Pons (tissue), 1 donor: ENCODE measurements at places on chromosomes 5 and 9.

- DNase-seq, result peak; percentile 16
Measured at GRCh38 chr5:150853561-150853960, 7.2 kb downstream of the IRGM start.

- DNase-seq, result no peak
Measured at GRCh38 chr9:92140754-92141143, 25.5 kb upstream of the SPTLC1 start.

GRCh38 chr5:72185496-72186329 is 78.4 kb downstream of the MAP1B start:
- no peak for DNase-seq

- peak; percentile 44 for DNase-seq
Measured at GRCh38 chr5:172932313-172933017, 26.8 kb upstream of the RPL26L1 start.

DNA sequence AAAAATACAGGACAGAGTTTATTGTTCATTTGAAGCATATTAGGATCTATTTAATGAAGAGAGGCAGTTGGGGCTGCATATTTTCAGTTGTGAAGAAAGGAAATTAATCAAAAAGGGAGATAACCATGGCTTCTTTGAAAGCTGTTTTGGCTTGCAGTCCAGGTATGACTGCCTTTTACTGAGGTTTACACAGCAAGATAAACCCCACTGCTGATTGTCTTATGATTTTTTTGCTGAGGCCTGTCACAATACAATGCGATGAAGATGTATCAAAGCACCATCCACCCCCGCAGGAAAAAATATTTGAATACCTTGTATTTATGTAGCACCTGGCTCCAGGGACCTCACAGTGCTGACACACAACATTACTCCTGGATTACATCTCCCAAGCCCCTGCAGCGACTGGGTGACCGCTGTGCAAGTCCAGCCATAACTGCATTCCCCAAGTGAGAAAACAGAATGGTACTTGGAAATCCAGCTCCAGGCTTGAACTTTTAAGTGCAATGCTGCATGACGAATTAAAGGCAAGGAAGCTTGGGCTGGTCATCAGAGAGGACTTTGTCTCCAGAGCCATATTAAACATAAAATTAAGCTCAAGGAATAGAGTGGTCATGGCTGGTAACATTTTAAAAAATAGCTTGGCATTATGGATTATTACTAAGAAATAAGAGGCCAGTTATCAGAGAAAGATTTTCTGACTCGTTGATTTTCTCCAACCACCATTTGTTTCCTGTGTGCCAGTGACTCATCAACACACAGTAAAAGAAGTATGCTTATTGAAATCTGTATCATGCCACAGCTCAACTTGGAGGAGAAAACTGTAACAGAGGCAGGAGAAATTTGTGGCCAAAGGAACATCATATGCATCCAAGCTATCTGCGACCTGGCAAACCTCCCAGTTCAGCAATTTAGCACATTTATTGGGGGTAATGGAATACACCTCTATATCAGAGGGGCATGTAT is 374.2 kb downstream of the MAN2A1 start:
- DNase-seq, result no peak

DNA sequence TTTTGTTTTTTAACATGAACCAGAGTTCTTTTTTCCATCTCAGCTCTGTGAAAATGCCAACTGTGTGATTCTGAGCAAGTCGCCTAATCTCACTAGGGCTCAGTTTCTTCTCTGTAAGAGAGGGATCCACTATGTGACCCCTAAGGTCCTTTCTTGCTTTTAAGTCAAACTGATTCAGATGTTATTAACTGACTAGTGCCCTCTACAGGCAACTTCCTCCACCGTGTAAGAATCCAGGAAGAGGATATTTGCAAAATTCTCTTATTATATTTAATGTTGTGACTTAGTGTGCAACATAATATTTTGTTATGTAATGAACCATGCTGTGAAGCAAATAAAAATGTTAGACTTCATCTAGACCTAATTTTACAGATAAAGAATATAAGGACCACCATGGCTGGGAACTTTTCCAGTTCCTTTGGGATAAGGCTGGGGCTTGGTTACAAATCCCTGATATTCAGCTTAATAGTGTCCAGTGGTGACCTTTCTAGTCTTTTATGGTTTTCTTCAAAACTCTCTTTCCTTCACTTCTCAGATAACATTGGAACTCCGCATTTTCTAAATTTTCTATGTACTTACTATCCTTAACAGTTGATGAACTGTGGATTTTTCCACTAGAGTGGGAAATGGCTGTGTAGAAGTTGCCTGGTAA is 244.7 kb downstream of the PIK3R1 start:
- DNase-seq, result peak; percentile 78

DNA sequence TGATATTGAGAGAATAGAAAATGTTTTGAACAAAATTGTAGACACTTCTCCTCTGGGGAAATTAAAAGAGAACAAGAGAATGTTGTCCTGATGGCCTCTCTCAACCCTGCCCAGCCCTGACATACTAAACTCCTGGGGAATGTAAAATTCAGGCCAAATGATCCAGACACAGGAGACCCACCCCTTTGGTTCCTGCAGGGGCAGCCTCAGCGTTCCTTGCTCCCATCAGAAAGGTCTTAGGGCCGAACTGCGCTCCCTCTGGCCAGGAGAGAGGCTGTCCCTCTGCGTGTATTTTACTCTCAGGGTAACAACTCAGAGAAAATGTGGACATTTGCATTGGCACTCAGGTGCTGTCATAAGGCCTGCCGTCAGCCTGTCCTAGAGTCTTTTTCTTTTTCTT is 616.3 kb upstream of the KLF4 start:
- DNase-seq, result no peak

- DNase-seq, result no peak
Measured at GRCh38 chr9:136403538-136403914, 3.6 kb upstream of the SNAPC4 start.

DNA sequence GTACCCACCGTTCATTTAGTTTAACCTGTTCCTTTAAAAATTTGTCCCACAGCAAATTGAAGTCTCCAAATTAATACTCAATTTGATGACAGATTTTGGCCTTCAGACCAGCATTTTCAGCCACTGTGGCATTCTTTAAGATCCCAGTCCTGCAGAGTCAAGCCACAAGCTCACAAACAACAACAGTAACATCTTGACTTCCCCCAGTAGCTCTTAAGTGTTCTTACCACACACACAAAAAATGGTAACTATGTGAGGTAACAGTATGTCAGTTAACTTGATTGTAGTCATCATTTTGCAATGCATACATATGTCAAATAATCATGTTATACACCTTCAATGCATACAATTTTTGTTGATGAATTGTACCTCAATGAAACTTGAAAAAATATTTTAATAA is 247.9 kb downstream of the LURAP1L start:
- DNase-seq, result no peak

- no peak for DNase-seq
Measured at GRCh38 chr9:78252616-78253015, 16.7 kb downstream of the CEP78 start.

DNA sequence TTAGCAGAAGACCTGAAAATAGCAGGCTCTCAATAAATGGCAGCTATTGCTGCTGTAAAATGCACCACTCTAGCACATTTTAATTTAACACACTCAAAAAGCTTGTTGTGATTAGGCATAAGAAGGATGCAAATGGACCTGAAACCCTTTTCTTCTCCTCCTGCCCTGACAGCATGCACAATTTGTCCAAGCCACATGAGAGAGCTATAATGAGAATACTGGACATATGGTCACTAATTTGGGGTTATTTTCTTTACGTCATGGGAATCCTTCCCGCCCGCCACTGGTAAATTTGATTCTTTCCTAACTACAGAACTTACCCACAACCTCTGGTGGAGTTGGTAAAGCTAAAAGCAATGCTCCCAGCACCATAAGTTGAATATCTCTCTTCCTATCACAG is 62.1 kb downstream of the TRIM32 start:
- no peak for DNase-seq

DNA sequence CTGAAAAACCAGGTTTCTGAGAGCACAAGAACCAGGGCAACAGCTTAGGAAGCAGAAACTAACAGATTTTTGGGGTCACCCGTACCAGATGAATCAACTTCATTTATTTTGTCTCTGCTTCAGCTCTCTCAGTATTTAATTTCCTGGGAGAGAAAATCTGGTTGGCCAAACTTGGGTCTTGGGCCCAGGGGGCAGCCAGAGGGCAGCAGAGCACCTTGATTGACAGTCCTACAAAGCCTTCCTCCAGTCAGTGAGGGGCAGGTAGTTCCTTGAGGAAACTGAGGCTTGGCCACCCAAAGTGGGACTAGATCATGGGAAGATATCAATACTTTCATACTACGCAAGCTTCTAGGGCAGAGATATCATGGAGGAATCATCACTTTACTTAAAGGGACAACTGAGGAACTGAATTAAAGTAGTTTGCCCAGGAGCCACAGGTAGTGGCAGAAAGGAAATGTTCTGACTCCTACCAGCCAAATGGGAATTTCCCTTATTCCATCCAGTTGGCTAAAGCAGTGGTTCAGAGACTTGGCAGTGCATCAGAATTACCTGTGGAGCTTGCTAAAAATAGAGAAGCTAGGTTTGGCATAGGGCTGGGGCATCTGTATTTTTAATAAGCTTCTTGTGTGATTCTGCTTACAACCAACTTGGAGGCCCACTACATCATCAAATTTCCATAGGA is 21.5 kb upstream of the ARHGAP26 start:
- DNase-seq, result peak; percentile 51

DNA sequence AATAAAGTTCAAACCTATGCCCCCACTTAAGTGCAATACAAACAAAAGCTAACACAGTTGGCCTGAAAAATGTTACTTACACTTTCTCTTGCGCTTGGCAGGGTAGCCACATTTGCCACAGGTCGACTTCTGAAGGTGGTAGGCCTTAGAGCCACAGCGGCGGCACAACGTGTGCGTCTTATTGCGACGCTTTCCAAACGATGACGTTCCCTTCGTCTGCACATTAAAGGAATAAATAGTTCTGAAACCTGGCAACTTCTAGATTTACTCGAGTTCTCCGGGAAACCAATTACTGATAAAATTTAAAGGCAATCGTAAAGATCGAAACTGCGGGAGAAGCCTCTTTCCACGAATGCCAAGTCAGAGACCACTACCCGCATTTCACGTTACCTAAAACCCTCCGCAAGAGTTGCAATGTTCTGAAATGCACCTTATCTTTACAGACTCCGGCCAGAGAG is 602 bp downstream of the RPL37 start:
- peak; percentile 17 for DNase-seq

- no peak for DNase-seq
Measured at GRCh38 chr5:122200450-122200849, 71.1 kb downstream of the ZNF474 start.

DNA sequence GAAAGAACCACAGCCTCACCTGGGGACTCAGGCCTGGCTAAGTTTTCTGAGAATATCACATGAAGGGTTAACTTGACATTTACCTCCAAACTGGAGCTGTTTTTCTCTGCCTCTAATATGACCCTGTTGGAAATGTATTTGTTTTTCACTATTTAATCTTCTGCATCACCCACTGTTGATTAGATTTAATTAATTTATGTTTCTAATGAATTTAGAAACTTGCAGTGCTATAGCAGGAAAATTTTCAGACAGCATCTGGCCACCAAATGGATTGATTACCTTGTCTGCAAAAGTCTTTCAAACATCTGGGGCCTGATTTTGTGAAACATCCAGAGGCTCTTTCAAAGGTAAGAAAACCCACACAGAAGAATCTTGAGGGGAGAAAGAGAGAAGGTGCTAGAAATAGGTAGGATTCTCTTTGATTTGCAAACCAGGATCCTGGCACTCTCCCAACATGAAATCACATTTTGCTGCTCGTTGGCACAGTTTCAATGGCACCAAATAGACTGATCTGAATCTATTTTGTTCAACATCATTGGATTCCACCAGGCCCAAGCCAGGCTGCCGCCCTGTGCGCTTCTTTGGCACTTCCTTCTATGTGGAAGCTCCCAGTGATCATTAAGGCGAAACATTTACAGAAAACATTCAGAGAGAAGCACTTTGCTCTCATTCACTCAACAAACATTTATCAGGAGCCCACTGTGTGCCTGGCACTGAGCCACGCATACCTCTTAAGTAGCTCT is 157.3 kb downstream of the PPP2R2B start:
- DNase-seq, result no peak

- DNase-seq, result peak; percentile 86
Measured at GRCh38 chr9:113164536-113165300, 13.9 kb downstream of the SLC31A2 start.
